ENCODE measurements at places on chromosomes 3 and 15.

DNA sequence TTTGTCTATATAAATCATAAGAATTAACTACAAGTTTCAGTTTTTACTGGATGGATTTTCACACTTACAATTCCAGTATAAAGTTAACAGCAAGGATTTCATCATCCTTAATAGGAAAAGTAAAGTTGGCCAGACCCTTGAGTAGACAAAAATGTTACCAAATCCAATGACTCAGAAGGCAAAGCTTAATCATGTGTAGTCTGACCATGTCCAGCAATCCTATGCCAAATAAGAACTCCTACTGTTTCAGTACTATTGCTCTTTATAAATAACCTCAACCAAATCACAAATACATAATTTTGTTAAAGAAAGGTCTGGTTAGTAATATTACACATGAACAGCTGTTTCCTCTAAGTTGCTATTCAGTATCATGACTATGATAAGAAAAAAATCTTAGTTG lies 35.0 kb downstream of the PLOD2 start:
- no peak for DNase-seq

- DNase-seq = no peak
Measured at GRCh38 chr3:63685340-63685739, 32.9 kb downstream of the SNTN start.

DNA sequence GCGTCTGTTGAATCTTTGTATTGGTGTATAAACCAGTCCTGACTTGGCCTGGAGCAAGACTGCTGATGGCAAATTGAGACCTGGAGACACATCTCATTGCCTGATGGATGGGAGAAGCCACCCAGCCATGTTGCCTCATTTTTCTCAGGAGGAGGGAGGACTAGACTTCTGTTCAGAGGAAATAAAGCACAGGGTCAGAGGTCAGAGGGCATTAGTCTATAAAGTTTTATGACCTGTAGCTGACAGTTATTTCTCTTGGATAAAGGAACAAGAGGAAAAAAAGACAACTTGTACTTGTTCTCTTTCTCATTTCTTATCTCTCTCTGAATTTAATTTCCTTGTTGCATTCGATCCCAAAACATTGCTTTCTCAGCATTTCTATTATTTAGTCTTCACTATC lies 775.9 kb downstream of the SQOR start:
- no peak for DNase-seq

GRCh38 chr3:158771982-158772381 lies 29.9 kb upstream of the MFSD1 start:
- DNase-seq = no peak

DNA sequence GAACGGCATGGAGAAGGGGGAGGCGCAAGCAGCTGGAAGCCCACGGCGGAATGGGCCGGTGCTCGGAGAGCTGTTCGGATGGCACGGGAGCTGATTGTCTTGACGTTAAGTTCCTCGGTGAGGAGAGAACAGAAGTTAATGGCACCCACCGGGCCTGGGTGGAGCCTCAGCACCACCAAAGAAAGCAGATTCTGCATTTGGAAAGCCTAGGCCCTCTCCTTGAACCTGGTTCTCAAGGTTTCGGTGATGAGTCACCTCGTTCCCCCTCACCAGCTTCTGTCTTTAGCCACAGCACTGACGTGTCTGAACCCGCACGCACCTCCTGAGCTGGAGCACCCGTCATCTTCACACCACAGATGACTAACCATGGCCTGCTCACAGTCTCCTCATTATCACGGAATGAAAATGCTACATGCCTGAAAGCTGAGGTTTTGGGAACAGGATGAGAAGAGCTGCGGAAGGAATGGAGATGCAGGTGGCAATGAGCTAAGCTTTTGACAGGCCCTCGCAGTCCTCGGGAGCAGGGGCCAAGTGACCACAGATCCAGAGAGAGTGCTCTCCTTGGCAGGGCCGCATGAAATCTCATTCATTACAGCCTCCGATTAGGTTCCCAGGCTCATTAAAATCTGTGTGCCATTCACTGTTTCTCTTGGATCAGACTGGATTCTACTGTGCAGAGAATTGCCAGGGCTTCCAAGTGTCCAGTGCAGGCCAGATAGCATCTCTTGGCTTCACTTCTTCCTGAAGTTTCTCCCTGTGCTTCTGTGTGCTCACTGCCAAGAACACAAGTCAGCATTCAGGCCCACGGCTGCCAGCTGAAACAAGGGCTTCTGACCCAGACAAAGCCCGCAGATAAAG lies 96.3 kb upstream of the DLG1 start:
- DNase-seq = no peak

- DNase-seq = no peak
Measured at GRCh38 chr3:110813541-110813940, 258.1 kb upstream of the NECTIN3 start.

DNA sequence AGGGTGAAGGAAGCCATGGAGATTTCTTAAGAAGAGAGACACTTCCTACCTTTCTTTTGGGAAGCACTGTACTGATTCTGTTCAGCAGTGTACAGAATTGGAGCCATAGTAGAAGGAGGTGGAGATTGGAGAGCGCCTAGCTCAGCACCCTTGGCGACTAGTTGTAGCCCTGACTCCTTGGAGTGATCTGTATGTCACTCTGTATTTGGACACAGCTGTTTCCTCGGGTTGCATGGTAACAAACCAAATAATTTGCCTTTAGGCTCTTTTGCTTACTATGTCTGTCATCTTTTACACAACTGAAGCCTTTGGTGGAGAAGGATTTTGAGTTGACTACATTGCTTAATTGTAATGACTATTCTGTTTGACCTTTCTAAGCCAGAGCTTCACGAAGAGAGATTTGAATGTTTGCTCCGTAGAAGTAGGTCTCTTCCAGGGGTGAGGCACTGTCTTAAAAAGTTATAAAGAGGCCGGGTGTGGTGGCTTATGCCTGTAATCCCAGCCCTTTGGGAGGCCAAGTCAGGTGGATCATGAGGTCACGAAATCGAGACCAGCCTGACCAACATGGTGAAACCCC lies 77.1 kb downstream of the AKAP13 start:
- DNase-seq = no peak

- no peak for DNase-seq
Measured at GRCh38 chr3:171044835-171045793, 18.6 kb upstream of the SLC2A2 start.

DNA sequence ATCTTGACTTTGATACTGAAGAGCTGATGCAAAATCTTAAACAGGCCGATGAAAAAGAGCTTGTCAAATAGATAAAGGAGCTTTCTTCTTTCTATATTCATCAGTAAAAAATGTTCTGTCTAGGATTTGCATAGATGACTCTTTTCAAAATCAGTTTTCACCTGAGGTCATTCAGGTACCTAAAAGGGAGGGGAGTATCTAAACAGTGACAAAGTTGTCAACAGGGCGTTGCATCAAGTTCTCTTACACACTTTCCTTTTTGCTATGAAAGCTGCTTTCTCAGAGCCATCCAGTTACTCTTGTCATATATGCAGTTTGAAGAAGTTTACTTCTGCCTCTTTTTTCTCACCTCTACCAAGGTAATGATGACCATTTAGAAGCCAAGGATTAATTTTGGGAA lies 60.0 kb downstream of the AKAP13 start:
- DNase-seq = no peak

GRCh38 chr15:69253156-69253555 lies 45.6 kb upstream of the PAQR5 start:
- no peak for DNase-seq

- DNase-seq = no peak
Measured at GRCh38 chr15:63565536-63566186, 31.5 kb upstream of the FBXL22 start.

DNA sequence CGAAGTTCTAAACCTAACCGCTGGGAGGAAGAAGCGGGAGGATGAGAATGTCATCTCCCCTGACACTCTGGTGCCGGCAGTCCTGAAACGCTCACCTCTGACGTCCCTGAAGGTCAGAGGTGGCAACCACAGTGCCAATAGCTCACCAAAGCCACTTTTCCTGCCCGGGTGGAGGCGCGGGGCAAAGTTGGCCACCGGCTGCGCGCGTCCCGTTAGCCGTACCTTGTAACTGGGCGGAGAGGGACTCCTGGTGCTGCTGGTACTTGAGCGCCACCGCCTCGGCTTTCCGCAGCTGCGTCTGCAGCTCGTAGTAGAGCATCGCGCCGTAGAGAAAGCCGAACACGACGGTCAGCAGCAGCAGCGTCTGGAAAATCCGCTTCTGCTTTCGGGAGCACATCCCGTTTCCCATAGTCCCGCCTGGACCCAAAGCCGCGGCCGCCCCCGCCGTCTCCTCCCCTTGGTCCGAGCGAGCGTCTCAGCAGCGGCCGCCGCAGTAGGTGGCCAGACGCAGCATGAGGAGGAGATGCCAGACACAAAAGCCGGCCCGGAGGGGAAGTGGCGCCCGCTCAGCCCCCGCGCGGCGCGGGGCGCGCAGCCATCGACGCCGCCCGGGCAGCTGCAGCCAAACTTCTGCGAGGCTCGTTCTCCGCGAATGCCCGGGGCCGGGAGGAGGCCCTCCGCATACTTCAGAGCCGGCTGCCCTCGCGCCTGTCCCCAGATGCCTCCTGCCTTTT lies 680 bp downstream of the GOLIM4 start:
- no peak for DNase-seq

DNA sequence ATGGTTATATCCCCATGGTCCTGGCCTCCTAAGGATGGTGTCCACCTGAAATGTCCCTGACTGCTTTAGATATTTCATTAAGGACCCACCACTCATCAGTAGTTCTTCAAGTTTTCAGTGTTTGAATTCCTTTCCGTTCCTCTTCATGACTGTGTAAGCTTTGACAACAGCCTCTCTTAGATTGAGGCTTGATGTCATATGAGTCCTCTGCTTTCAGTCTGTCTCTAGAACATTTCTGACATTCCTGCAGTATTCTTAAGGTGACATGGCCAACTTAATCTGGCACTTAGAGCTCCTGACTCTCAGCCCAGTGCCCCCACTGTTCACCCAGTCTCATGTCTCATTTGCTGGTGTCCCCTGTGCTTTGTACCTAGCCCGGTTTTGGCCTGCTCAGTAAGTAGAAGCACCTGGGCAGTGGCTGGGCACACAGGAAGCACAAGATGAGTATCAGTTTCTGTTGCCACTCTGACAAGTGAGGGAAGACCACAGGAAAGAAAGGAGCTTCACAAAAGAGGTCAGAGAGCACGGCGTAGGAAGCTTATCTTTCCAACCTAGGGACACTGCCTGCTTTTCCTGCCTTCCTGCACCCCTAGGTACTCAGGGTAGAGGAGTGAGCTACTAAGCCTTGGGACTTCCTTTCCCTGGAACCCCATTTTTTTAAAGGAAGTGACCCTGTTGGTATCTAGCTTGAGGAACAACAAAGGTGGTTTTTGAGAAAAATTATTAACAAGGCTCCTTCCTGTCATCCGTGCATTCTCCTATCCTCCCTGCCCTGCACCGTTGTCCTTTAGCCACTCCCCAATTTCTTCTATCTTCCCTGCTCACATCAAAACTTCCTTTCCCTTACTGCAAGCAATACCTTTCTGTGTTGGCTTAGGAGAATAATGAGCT lies 103.1 kb downstream of the KLHL25 start:
- DNase-seq = no peak

DNA sequence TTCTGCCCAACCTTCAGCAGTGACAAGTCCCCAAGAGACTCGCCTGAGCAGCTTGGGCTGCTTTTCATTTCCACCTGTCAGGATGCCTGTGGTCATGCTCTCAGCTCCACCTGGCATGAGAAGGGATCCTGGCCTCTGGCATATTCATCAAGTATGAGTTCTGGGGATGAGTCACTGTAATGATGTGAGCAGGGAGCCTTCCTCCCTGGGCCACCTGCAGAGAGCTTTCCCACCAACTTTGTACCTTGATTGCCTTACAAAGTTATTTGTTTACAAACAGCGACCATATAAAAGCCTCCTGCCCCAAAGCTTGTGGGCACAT lies 3.5 kb downstream of the MYD88 start:
- DNase-seq = no peak

DNA sequence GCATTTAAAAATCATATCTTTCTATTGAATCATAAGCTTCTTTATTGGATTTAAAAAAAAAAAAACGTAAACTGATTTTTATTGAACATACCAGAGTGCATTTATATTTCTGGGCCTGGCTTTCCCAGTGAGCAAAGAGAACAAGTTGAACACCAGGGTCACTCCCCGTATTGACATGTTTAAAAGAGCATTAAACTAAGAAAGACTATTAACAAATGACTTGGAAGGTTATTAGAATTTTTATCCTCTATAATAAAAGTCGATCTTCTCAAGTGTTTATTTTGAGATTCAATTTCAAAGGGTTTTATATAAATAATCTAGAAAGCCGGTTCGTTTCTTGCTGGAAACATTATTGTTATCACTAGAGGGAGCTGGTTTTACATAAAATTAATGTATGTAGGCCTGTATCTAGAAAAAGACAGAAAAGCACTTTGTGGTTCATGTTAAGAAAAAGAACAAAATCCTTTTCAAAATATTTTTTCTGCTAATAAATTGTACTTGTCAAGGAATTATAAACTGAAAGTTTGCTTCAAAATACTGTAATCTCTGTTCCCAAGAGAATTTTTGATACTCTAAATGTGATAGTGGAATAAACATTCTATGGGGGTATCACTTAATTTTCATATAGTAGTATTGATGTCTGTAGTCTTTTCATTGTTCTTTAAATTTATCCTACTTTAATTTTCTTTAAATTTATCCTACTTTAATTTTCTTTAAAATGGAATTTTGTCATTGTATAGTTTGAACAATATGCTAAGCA lies 321.8 kb upstream of the MME start:
- DNase-seq = no peak

- no peak for DNase-seq
Measured at GRCh38 chr15:90588427-90588826, 58.7 kb downstream of the CRTC3 start.

GRCh38 chr3:116000311-116000710 lies 377.0 kb downstream of the GAP43 start:
- DNase-seq = no peak

DNA sequence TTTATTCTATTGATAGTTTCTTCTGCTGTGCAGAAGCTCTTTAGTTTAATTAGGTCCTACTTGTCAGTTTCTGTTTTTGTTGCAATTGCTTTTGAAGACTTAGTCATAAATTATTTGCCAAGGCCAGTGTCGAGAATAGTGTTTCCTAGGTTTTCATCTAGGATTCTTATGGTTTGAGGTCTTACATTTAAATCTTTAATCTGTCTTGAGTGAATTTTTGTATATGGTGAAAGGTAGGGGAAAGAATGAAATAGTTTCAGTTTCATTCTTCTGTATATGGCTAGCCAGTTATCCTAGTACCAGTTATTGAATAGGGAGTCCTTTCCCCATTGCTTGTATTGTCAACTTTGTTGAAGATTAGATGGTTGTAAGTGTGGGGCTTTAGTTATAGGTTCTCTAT lies 10.6 kb upstream of the GCSAM start:
- DNase-seq = no peak

- no peak for DNase-seq
Measured at GRCh38 chr3:98555025-98555379, 23.2 kb downstream of the GPR15 start.

DNA sequence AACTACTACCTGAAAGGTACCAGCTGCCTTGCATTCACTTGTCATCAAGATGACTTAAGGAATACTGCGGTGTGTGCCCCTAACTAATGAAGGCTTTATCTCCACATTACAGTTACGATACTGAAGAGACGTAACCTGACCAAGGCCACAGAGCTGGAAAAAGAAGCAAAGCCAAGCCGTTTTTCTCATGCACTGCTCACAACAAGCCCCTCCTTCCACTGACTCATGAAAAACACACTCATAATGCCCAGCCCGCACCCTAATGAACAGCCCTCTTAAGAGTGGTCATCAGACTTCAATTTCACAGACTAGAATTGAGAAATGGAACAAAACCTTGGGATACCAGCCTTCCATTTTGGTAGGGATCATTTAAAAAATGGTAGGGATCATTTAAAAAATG lies 11.6 kb downstream of the PSMD6 start:
- DNase-seq = no peak

Data from iPS DF 19.7 (cell line).